OCI-LY7 (cell line): ENCODE measurements at places on chromosomes 7 and 10. TPM values are rescaled to one million over a fixed set of nuclear protein-coding genes. Genes with fewer than 3 reads are reported as not detected.

NODAL gene
- not detected in 2 replicates for total RNA-seq

PNLIPRP2 gene
- not detected in 2 replicates for total RNA-seq

HOXA4 gene
- total RNA-seq: 1.6 and 2.0 TPM in 2 replicates

GAD2 gene
- not detected in 2 replicates for total RNA-seq

SSC4D gene
- 0.44 TPM in 1 of 2 replicates, not detected in the other for total RNA-seq

RTKN2 gene
- 12.3 and 15.4 TPM in 2 replicates for total RNA-seq

SPDYE1 gene
- total RNA-seq: not detected in 2 replicates

C10orf143 gene
- total RNA-seq: 6.1 and 6.4 TPM in 2 replicates
